ENCODE measurements at places on chromosomes 12 and 14.

- DNase-seq, result peak; percentile 28
These were observed 4.5 kb upstream of the CACNA2D4 start for GRCh38 chr12:1922985-1923384.

GRCh38 chr12:53758081-53758729, 6.4 kb upstream of the CISTR start:
- DNase-seq, result no peak

DNA sequence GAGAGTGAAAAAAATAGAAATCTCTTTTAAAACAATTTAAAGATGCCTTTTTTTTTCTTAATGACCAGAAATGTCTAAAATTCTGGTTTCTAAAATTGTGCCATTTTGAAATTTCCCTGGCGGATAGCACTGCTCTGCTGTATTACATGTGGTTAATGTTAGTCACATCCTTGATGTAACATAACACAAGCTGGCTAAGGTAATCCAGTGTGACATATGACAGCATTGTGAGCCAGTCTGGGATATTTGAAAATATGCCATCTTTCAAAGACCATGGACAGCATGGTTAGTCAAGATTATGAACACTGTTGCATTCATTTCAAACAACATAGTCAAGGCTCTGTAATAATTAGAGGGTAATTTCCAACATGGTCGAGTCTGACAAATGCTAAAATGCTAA, 133.2 kb downstream of the ALX1 start:
- DNase-seq, result no peak

GRCh38 chr14:101167428-101167827, 263.9 kb upstream of the RTL1 start:
- no peak for DNase-seq

DNA sequence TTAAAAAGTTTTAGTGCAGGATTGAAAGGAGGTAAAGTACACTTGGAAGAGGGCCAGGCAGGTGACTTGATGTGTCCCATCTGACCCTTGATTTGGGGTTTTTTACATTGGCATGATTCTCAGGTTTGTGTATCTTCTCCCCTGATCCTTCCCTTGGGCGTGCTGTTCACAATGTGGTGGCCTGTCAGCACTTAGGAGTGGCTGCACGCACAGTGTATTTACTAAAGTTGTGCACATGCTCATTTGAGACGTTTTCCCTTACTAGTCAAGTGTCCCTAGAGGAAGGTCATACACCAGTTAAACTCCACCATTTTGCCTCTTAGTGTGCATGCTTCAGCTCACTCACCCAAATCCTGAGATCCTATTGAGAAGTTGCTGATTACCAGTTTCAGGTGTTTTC, 145.7 kb upstream of the PLEKHA5 start:
- no peak for DNase-seq

- no peak for DNase-seq
These were observed 14.8 kb upstream of the DLGAP5 start for GRCh38 chr14:55206175-55206693.

DNA sequence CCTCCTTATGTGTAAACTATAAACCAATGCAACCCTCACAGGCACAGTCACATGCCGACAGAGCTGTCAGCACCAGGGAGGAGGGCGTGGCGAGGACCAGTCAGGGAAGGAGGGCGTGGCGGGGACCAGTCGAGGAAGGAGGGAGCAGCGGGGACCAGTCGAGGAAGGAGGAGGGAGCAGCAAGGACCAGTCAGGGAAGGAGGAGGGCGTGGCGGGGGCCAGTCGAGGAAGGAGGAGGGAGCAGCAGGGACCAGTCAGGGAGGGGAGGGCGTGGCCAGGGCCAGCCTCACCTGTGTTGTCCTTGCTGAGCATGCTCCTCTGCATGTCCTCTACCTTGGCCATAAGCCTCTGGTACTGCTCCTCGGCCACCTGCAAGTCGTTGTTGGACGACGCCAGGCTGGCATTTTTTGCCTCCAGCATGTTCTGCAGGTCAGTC, 24.2 kb downstream of the GOLGA3 start:
- DNase-seq, result no peak

DNA sequence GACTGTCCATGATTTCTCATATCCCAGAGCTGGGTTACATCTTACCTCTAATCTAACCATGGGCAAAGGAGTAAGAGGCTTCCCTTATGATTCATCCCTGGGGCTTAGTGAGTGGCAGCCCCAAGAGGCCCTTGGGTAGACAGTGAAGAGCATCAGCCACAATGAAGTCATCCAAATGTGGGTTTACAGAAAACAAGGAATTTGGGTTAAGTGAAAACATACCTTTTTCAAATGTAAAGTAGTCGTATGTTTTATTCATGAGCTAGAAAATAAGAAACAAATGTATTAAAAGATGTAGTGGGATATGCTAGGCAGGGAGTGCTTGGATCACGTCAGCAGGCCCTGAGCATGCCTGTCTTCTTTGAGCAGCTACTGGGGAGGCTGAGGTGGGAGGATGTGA, 54.0 kb upstream of the ELK3 start:
- no peak for DNase-seq

- no peak for DNase-seq
These were observed 25.5 kb upstream of the CCDC91 start for GRCh38 chr12:28164644-28165275.

GRCh38 chr14:70029296-70030132, 150.3 kb downstream of the SMOC1 start:
- DNase-seq, result no peak

GRCh38 chr12:115708801-115709200, 568.7 kb downstream of the MED13L start:
- no peak for DNase-seq

DNA sequence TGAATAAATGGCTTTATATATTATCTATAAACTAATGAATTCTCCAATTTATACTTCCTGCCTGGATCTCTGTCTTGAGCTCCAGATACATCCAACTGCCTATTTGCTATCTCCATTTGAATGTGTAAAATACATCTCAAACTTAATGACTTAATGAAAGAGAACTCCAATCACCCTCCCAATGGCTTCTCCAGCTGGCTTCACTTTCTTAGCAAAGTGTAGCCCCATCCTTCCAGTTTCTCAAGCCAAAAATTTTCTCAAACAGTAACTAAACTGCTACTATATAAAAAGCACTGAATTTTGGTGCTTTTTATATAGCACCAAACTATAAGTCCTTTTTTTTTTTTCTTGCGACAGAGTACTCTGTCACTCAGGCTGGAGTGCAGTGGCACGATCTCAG, 2.6 kb downstream of the CRY1 start:
- DNase-seq, result no peak

DNA sequence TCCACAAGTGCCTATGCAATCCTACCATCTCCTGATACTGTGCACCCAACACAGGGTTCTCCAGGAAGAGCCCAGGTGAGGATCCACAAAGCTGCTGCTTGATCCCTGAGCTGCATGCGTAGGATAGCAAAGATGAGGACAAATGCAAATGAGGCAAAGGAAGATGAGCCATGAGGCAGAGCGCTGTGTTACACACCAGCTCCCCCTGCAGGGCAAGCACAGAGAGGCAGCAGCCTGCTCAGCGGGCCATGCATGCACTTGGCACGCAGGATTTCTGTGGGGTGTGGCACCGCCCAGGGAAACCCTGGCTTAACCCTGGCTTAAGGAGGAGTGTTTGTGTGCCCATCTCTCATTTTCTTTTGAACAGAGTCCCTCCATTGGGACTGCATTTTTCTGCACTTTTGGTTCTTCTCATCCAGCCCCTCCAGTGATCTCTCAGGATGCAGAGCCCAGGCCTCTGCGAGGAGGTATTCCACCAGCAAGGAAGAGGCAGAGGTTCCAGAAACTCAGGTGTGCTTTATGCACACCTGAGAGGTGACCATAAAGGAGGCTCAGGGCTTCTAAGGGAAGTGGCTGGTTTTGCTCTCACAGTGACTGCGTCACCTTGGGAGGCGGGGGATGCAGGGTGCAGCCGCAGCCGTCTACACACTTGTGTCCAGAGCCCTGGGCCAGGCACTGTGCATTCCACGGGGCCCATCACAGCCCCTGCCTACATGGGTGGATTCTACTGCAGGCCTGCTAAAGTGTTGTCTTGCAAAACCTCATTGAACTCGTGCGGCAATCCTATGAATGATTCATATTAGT, 973.3 kb upstream of the TMEM132C start:
- DNase-seq, result peak; percentile 83

GRCh38 chr14:94043756-94044475, 17.8 kb downstream of the OTUB2 start:
- peak; percentile 59 for DNase-seq

- peak; percentile 47 for DNase-seq
These were observed 31.6 kb downstream of the BRI3BP start for GRCh38 chr12:125024949-125025563.

DNA sequence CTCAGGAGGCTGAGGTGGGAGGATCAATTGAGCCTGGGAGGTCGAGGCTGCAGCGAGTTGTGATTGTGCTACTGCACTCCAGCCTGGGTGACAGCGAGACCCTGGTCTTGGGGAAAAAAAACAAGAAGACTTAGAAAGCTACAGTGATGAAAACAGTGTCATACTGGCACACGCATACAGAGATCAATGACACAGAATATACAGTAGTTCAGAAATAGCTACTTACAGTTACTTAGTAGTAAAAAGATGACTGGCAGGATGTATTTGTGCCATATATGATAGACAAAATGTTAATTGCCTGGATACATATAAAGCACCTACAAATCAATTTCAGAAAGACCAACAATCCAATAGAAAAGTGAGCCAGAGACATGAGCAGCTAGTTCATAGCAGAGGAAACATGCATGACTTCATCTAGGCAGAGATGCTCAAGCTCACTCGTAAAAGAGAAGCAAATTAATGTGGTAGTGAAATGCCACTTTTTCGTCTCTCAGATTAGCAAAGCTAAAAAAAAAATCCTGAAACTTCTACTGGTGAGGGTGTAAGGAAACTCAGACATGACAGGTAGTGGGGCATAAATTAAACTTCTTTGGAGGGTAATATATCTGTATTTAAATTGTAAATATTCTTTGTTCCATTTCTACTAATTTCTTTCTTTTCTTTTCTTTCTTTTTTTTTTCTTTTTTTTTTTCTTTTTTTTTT, 2.5 kb upstream of the ALDH2 start:
- no peak for DNase-seq

DNA sequence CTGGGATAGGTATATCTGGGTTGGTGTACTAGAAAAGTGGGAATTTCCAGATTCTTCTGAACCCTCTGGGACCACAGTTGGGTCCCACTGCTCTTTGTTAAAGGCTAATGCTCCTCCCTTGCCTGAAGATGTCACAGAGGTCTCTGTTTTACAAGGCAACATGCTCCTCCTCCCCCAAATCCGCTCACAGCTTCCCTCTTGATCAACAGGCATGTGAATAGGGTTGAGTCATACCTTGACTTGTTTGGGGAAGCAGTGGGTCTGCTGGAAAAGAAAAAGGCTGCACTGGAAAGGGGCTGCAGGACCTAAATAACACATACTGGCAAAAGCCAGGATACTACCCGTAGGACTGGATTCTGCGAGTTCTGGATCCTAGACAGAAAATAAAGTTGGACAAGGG, 165.4 kb upstream of the TMEM260 start:
- no peak for DNase-seq

GRCh38 chr14:61520576-61520975, 174.7 kb upstream of the HIF1A start:
- DNase-seq, result no peak

GRCh38 chr14:64779472-64779871, 75.2 kb downstream of the PLEKHG3 start:
- no peak for DNase-seq

- no peak for DNase-seq
These were observed 5.5 kb downstream of the SP7 start for GRCh38 chr12:53330671-53331070.

- DNase-seq, result no peak
These were observed 25.5 kb upstream of the BCDIN3D start for GRCh38 chr12:49868449-49868848.

- no peak for DNase-seq
These were observed 123.7 kb upstream of the GSC start for GRCh38 chr14:94893411-94894160.

- no peak for DNase-seq
These were observed 108.9 kb upstream of the RESF1 start for GRCh38 chr12:31850268-31850667.

- DNase-seq, result no peak
These were observed 52.6 kb upstream of the BICD1 start for GRCh38 chr12:32053881-32054624.

DNA sequence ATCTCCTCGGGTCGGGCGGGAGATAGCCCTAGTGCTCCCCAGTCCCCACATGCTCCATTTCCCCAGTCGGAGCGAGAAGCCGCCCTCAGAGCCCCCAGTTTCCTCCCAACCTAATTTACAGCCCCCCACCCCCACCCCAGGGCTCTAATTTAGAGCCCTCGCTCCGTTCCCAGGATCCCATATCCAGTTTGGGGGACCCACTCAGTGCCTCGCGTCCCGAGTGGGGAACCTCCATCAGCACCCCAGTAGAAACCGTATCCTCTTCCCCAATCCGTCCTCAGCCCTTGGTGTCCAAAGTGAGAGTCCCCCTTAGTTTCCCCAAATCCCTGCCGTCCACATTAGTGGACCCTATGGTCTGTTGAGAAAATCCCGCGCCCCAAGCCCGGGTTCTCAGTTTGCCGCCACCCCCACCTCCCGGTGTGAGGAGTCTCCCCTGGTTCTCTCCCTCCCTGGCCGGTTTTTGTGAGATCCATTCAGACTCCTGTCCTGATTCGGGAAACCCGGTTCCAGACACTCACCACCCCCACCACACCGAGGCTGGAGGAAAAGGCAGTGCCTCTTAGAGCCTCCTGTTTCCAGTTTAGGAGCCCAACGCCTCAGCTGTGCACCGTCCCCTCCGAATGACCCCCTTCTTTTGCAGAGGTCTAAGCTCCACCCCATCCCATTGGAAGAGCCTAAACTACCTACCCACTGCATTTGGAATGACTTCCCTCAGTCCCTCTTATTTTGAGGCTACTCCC, 809 bp upstream of the MSI1 start:
- DNase-seq, result no peak

DNA sequence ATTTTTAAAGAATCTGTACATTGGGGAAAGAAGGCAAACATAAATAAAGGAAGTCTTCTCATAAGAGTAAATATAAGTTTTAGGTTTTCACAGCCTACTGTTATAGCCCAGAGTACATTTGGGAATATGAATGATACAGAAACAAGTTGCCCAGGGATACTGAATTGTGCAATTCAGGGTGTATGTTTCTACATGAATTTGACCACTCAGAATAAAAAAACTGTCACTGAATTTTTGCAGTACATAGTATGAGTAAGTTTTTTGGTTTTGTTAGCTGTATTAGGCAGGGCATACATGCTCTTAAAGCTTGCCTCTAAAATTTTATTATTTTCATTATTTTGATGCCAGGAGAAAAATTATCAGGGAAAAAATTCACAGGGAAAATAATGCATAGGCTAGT, 6.6 kb upstream of the PCNX4 start:
- no peak for DNase-seq

DNA sequence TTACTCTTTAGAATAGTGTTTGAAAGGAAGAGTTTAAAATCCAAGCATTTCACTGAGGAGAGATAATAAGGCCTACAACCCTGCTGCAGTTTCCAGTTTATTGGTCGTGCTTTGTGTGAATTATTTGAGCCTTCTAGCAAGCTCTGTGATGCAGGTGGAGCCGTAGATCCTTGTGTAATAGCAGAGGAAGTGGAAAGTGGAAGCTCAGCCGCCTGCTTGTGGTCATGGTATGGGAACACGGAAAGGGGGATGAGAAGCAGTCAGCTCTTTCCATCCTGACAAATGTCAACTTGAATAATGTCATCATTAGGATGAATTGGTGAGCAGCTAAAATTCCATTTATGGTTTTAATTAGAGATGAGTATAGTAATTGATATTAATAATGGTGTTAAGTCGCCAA, 29.1 kb downstream of the SYNE2 start:
- DNase-seq, result no peak
